ENCODE measurements at places on chromosomes 5 and 9.

- no peak for DNase-seq
These were observed 293.4 kb upstream of the PUM3 start for GRCh38 chr9:3137347-3137695.

GRCh38 chr5:143036146-143036927 lies 266.2 kb downstream of the ARHGAP26 start:
- no peak for DNase-seq

DNA sequence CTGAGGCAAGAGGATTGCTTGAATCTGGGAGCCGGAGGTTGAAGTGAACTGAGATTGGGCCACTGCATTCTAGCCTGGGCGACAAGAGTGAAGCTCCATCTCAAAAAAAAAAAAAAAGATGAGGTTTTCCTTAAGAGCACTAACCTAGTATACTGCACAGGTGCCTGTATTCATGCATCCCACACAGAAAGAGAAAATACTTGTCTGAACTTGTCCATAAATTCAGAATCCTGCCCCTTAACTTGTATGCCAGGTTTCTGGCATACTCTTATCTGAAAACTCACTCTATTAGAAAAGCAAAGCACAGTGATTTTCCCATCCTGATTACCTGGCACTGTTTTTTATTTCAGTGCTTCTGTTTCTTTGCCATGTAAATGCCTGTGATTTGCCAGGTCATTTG lies 125.3 kb upstream of the CDKN2B start:
- no peak for DNase-seq

- DNase-seq = no peak
These were observed 30.2 kb upstream of the SMIM23 start for GRCh38 chr5:171755354-171755821.

GRCh38 chr5:146877783-146878475 lies 628 bp downstream of the PPP2R2B start:
- DNase-seq = no peak

DNA sequence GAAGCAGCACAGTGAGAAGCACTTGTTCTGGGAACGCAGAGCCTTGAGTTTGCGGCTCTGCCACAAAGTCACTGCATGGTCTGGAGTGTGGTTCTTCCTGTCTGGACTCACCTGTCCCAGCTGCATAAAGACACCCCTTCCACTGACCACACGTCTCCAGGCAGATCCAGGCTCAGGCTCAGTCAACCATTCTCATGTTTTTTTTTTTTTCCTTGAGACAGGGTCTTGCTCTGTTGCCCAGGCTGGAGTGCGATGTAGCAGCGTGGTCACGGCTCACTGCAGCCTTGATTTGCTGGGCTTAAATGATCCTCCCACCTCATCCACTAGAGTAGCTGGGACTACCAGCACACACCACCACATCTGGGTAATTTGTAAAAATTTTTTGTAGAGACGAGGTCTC lies 102.9 kb upstream of the KLF4 start:
- no peak for DNase-seq

DNA sequence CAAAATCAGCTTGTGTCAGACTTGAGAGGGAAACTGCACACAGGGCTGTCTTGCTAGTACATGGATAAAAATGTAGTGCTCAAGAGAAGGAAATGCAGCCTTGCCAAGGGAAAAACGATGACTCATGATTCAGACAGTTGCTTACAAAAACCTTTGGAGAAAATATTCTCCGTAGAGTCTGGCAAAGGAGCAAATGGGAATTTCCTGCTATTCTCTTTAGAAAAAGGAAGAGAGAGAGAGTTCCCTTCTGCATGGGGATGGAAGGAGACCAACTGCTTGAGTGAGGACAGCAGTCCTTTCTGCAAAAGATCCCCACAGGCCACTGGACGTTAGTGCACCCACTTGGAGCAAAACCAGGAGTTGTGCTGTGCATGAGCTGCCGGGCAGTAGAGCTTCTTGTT lies 7.6 kb downstream of the IFNB1 start:
- no peak for DNase-seq

- no peak for DNase-seq
These were observed 95.3 kb downstream of the LIX1 start for GRCh38 chr5:97047076-97047475.

DNA sequence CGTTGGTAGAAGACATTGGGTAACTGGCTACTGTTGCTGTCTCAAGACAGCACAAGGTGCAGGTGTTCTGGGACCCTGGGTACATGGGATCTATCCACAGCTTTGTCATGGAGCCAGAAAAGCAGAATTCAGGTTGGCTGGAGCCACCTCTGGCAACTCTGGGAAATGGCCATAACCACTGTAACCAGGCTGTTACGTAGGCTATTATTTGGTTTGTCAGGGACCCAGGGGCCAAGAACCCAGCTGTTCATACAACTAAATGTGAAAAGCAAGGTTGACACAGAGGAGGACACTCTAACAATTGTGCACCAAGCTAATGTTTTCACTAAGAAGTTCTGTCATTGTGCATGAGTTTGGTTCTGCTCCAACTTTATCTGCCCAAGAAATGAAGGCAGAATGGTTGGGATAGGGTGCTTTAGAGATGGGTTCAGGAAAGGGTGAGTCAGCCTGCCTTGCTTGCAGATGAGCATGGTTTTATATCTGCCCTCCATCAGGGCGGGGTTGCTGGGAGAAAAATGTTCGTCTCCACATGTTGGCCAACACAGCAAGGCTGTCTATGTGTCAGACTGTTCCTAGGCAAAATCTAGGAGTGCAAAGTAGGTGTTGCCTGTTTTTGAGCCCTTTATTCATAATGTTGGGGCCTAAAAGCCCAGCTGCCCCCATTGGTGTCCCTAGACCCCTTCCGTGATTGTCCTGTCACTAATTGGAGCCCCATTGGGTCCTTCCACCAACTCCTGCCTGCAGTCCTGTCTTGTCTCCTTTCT lies 131.3 kb upstream of the DAP start:
- DNase-seq = no peak

- no peak for DNase-seq
These were observed 66.5 kb upstream of the SMIM15 start for GRCh38 chr5:61228691-61229280.

DNA sequence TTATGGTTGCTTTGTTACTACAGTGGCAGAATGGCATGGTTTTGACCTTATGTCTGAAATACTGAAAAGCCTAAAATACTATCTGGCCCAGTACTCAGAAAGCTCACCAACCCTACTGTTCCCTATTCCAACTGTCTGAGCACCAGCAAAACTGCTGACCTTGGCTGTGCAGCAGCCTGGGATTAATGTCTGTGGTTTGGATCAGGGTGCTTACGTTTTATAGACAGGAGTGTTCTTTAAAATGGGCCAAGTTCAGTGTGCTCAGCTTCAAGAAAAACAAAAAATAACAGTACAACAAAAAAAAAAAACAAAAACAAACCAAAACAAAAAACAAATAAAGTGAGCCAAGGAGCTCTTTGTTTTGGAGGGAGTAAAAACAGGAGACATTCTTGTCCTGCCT lies 36.4 kb downstream of the SLC28A3 start:
- DNase-seq = no peak

DNA sequence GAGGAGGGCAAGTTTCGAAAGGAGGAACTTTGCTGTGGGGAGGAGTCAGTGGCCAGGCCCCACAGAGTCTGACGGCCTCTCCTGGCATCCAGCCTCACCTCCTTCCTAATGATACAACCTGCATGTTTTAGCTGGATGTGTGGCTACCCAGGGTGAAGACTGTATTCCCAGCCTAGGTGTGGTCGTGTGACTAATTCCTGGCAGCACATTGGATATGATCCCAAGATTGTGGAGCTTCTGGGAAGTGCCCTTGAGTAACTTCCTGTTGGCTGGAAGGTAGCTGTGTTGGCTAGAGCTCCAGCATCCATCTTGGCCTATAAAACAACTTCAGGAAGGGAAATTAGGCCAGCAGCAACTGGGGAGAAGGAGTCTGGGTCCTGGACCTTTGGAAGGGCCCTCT lies 19.0 kb upstream of the LPCAT1 start:
- DNase-seq = no peak

- DNase-seq = no peak
These were observed 19.7 kb upstream of the F2R start for GRCh38 chr5:76696251-76696650.

GRCh38 chr9:137492464-137493363 lies 33.6 kb upstream of the NSMF start:
- no peak for DNase-seq

DNA sequence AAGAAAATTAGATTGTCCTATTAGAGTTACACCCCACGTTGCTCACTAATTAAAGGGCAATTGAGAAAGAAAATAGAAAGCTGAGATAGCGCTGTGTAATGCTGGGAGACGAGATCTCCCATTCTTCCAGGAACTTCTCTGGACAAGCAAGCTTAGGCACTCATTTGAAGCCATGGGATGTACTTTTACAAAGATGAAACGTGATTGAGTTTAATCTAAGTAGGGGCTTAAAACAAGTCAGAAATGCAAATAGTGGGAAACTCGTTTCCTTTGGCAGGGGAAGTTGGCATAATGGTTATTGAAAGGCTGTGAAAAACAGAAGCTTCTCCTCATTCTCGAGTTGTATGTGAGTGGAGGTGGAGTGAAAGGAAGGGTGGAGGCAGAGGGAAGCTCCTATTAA lies 3.7 kb downstream of the PRDM6 start:
- DNase-seq = no peak

- no peak for DNase-seq
These were observed 16.0 kb upstream of the SMIM32 start for GRCh38 chr5:136208916-136209315.

DNA sequence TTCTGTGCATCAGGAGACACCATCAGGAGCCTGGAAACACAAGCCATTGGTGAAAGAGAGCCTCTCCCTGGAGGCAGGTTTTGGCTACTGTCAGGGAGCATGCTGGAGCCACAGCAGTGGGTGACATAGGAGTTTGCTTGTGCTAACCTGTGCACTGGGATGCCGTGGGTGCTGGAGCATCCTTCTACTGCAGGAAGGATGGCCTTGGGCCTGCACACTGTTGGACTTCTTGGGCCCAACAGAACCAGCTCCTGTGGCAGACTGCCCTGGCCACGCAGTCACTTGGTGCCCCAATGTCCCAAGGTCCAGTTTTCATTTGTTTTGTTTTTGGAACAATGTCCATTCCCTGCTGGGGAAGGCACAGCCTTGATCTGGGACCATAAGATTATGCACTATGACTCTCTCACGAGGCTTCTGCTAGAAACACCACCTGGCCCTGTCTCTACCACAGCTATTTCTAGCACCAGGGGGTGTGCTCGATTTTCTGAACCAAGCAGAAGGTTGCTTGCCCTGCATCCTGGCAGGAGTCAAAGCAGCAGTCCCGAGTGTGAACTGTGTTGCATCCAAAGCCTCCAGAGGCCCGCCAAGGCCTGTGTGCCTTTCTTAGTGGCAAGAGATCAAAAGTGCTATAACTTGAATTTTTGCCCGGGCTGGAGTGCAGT lies 5.5 kb upstream of the LTC4S start:
- DNase-seq = no peak

GRCh38 chr9:8857926-8858595 lies 1058.5 kb upstream of the DMAC1 start:
- no peak for DNase-seq
